AG04450 (cell line): ENCODE measurements at places on chromosomes 7 and 10.

- no peak for DNase-seq
These were observed 199.0 kb upstream of the GRB10 start for GRCh38 chr7:50981743-50982142.

DNA sequence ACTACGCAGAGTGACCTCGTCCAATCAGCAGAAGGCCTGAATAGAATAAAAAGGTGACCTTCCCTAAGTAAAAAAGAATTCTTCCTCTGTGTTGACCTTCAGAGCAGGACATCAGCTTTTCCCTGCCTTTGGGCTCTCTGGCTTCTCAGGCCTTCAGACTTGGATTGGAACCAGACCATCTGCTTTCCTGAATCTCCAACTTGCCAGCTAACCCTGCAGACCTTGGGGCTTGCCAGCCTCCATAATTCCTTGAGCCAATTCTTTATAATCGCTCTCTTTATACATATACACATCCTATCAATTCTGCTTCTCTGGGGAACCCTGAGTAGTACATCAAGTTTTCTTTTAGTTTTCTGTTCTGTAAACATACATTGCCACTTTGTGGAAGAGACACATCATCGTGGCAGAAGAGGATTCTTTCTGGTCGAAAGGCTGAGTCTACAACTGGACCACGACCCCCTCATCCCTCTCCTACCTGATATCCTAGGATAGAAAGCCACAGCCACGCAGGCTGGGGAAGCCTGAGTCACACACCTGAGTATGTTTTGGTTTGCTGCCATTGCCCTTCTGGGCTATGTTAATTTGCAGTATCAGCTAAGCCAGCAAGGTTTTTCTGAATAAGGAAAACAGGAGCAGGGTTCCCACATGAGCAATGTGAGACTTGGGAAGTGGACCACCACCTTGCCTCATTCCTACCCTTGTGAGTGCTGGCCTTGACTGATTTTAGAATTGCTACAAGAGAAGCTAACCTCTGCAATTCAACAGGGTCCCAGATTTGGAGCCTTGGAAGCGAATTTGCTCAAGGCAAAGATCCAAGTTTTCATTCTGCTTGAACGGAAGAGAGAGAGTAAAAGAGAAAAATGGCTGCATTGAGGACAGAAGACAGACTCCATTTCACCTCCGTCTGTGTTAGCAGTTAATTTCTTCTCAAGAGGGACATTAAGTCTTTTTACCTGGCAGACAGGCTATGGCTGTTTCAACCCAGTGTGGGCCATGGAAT is 445.2 kb upstream of the FZD8 start:
- no peak for DNase-seq

GRCh38 chr10:94123258-94123995 is 129.7 kb downstream of the PLCE1 start:
- DNase-seq, result peak; percentile 83

DNA sequence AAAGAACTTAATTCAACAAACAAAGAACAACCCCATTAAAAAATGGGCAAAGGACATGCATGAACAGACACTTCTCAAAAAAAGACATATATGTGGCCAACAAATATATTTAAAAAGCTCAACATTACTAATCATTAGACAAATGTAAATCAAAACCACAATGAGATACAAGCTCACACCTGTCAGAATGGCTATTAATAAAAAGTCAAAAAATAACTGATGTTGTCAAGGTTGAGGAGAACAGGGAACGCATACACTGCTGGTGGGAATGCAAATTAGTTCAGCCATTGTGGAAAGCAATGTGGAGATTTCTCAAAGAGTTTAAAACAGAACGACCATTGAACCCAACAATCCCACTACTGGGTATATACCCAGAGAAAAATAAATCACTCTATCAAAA is 19.1 kb downstream of the ZFAND4 start:
- DNase-seq, result no peak

DNA sequence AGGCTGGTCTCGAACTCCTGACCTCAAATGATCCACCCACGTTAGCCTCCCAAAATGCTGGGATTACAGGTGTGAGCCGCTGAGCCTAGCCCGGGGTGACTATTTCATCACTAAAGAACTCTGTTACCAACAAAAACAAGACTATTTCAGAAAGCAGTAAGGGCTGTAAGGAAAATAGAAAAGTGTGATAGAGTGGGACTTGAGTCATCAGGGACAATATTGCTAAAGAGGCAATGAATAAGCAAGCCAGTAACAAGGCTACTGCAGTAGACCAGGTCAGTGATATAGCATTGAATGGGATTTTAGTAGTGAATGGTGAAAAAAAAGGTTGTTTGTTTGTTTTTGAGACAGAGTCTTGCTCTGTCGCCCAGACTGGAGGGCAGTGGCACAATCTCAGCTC is 51.7 kb downstream of the SVOPL start:
- no peak for DNase-seq

GRCh38 chr7:66118603-66119002 is 4.0 kb downstream of the CRCP start:
- no peak for DNase-seq

GRCh38 chr7:132881317-132881716 is 200.6 kb downstream of the CHCHD3 start:
- DNase-seq, result no peak

- no peak for DNase-seq
These were observed 331.1 kb downstream of the CALN1 start for GRCh38 chr7:72080865-72081510.

DNA sequence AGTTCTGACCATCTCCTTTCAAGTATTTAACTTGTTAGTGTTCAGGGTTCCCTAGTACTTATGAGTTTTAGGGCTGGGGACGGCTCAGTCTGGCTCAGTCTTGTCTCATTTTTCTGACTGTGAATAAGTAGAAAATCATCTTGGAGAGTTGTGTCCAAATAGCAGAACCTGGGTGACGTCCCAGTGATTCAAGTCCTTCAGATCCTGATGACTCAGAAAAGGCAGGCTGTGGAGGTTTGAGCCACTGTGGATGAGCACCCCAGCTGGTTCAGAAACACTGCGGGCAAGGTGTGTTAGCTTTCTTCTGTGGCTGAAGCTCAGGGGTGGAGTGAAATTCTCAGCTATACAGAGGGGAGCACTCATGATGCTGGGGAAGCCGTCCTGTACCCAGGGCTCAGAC is 154.4 kb upstream of the NPY start:
- peak; percentile 41 for DNase-seq

DNA sequence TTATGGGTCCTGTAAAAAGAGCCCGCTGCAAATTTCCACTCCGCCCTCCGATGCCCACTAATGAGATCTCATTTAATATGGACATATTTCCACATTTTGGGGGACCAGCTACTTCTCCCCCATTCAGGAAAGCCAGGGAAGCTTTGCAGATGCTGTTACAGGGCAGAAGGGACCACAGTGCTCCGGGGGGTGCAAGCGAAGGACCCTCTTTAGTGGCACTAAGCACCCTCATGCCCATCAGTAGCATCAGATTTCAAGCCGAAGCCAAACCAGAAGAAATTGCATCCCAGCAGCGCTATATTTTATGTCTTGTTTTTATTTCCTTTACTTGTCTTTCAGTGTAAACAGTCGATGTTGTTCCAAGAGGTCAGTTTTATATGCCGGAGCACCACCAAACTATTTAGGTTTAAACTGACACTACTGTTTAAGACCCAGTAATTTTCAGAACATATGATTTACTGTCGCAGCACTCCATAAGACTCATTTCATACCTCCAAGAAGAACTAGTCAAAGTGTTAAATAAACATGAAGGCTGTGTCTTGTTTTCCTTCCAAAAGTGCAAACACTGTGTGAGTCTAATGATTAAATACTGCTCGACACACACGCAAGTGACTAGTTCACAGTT is 122.2 kb upstream of the MGMT start:
- no peak for DNase-seq

DNA sequence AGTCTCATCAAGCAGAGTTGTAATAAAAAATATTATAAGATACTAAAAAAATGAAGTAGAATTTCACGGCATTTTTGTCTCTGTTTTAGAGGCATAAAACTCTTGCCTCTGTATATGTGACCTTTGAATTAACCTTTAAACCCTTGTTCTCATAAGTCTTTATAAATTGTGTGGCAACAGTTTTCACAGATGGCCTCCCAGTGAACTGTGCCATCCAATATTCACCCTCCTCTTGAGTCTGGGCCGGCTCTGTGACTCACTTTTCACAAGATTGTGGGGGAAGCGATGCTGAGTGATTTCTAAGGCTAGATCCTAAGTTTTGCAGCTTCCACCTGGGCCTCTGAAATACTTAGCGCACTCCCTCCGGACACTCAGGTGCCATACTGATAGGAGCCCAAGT is 4.6 kb upstream of the USP6NL start:
- no peak for DNase-seq

GRCh38 chr10:131123496-131123895 is 188.0 kb downstream of the TCERG1L start:
- no peak for DNase-seq
